ENCODE measurements at places on chromosomes 3 and 15. TPM values are rescaled to one million over a fixed set of nuclear protein-coding genes. Genes with fewer than 3 reads are reported as not detected.

The PDZRN3 gene
- not detected for total RNA-seq

The TNFSF10 gene
- total RNA-seq = not detected

The SERPINI2 gene
- total RNA-seq = not detected

The PPP2R3A gene
- 2.9 TPM for total RNA-seq

The TMEM158 gene
- total RNA-seq = 10.1 TPM

The COPB2 gene
- 60.7 TPM for total RNA-seq

The HGD gene
- total RNA-seq = 22.1 TPM

The TMEM89 gene
- total RNA-seq = 0.10 TPM

The CCR3 gene
- total RNA-seq = not detected

The CASR gene
- not detected for total RNA-seq

The RASL12 gene
- total RNA-seq = 0.18 TPM

The AADACL2 gene
- not detected for total RNA-seq

The KIF7 gene
- 3.4 TPM for total RNA-seq

The ERC2 gene
- 0.14 TPM for total RNA-seq

The TRH gene
- total RNA-seq = not detected

The B4GALT4 gene
- 101 TPM for total RNA-seq

The CACNA2D2 gene
- 0.53 TPM for total RNA-seq

The FEZF2 gene
- not detected for total RNA-seq

The RNF123 gene
- total RNA-seq = 14.6 TPM

The PARP6 gene
- 63.4 TPM for total RNA-seq

The GOLGA8G gene
- total RNA-seq = not detected

The ZBBX gene
- total RNA-seq = not detected

The UACA gene
- total RNA-seq = 26.4 TPM

The PLS1 gene
- 11.1 TPM for total RNA-seq

The FYTTD1 gene
- 30.9 TPM for total RNA-seq

The BNC1 gene
- total RNA-seq = 0.65 TPM

The WDR93 gene
- 0.21 TPM for total RNA-seq

The PAK6 gene
- total RNA-seq = 0.21 TPM

The SMAD6 gene
- 25.5 TPM for total RNA-seq

The PLXND1 gene
- total RNA-seq = 96.7 TPM

The HIGD2B gene
- not detected for total RNA-seq

The ANKUB1 gene
- total RNA-seq = not detected

The SNUPN gene
- 30.3 TPM for total RNA-seq

The LRRC31 gene
- total RNA-seq = not detected

The ZNF660 gene
- total RNA-seq = not detected

The C3orf22 gene
- total RNA-seq = not detected

The CKMT1B gene
- 3.4 TPM for total RNA-seq

The ROPN1B gene
- not detected for total RNA-seq

The NOP10 gene
- 541 TPM for total RNA-seq

The TRAIP gene
- 11.7 TPM for total RNA-seq

The TTLL13 gene
- total RNA-seq = 0.57 TPM

The SST gene
- total RNA-seq = not detected

The SH3GL3 gene
- 0.25 TPM for total RNA-seq

The LCTL gene
- not detected for total RNA-seq

The FAM107A gene
- total RNA-seq = 0.41 TPM

Data from A549 treated with AZD2906 at 1 μM for 4 hours (cell line).